RWPE1 (cell line): ENCODE measurements at places on chromosomes 7 and 10.

DNA sequence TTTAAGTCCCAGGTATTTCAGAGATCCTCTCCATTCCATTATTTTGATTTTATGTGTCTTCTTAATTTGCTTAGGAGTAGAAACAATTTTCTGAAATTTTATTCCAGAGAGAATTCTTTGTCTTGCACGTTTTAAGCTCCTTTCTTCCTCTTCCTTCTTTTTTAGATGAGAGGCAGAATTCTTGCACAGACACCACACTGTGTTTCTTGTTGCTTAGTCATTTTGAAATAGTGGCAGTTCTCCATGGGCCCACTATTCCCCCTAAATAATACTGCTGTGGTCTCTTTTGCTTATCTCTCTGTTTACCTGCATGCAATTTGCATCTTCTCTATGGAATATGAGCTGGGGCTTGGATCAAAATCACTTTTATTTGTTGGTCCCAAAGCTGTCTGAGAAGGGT is 54.3 kb upstream of the WAC start:
- no peak for DNase-seq

DNA sequence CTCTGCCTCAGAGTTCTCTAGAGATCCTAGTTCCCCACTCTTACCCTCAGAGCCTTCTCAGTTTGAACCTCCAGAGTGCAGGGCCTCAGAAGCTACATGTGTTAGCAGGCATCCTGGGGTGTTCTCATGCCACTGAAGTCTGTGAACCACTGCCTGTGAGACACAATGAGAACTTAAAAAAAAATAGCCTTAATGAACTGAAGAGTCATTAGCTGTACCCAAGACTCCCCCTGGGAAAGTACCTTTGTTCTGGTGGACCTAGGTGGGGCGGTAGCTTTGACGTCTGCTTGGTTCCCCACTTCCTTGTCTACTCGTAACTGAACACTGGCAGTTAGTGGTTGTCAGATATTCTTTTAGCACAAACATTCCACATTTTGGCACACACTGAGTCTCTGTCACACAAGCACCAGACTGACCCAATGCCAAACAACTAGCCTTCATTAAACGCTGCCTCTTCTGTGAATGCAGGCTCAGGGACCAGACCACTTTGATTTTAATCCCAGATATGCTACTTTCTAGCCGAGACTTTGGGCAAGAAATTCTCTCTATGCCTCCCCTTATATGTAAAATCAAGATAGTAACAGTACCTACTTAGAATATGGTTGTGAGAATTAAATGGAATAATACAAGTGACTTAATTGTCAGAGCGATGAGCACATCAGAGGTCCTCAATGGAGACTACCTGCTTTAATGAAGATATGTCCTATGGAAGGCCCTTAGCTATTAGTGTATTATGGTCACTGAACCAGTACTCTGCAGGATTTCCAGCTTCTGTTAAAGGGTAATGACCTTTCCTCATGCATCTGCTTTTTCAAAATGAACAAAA is 75.3 kb upstream of the CC2D2B start:
- no peak for DNase-seq

DNA sequence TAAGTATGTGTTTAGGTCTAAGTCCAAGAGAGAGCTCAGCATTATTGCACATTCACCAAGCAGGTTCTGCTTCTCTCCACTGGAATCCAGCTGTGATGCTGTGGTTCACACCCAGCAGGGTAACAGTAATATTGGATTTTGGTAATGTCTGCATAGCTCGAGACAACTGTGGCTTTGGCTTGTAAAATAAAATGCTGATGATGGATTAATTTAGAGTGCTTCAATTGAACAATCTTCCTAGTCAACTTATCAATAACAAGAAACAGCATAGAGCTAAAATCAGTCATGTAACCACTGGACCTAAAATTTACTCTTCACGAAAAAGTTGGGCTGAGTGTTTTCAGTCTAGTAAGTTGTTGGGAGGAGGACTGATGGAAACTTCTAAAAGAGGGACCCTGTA is 709.2 kb downstream of the TYW1 start:
- DNase-seq: no peak

GRCh38 chr7:18352339-18353255 is 143.0 kb upstream of the HDAC9 start:
- peak; percentile 72 for DNase-seq

GRCh38 chr10:132311338-132311939 is 3.7 kb upstream of the STK32C start:
- no peak for DNase-seq

- DNase-seq: no peak
These were observed 140.8 kb downstream of the IQUB start for GRCh38 chr7:123393623-123394022.

DNA sequence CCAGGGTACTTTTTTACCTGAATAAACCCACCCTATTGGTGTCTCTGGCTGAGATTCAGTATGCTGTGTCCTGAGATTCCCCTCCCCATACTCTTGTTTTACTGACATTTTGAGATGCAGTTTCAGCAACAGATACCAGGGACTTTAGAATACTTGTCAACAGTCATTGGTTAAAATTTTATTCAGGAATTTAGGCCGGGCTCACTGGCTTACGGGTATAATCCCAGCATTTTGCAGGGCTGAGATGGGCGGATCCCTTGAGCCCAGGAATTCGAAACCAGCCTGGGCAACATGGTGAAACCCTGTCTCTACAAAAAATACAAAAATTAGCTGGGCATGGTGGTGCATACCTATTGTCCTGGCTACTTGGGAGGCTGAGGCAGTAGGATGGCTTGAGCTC is 90.0 kb upstream of the GATAD1 start:
- no peak for DNase-seq

- DNase-seq: no peak
These were observed 53.0 kb downstream of the SPOCK2 start for GRCh38 chr10:72035252-72035887.

- DNase-seq: no peak
These were observed 147.0 kb upstream of the SLC13A1 start for GRCh38 chr7:123346766-123347165.

- peak; percentile 39 for DNase-seq
These were observed 8.5 kb upstream of the C10orf105 start for GRCh38 chr10:71727738-71728737.

DNA sequence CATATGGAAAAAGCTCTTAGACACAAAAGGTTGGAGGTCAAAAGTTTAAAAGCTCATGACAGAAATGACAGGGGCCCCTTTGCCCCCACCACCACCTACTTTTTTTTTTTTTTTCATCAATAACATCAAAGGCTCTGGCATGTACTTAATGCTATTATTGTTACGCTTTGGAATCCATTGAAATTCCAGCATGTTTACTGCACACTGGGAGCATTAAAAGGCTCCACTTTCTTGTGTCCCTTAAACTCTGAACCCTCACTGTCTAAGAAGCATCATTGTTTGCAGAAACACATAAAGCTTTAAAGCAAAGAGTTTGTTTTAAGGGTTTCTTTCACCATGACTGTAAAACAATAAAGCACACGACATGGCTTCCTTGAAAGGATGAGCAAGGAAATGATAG is 149.4 kb downstream of the GLI3 start:
- DNase-seq: no peak

- no peak for DNase-seq
These were observed 154.5 kb downstream of the PLXDC2 start for GRCh38 chr10:19970717-19971116.

- DNase-seq: no peak
These were observed 15.1 kb downstream of the WAPL start for GRCh38 chr10:86506499-86506898.

GRCh38 chr7:51970961-51971665 is 654.5 kb upstream of the COBL start:
- DNase-seq: no peak

DNA sequence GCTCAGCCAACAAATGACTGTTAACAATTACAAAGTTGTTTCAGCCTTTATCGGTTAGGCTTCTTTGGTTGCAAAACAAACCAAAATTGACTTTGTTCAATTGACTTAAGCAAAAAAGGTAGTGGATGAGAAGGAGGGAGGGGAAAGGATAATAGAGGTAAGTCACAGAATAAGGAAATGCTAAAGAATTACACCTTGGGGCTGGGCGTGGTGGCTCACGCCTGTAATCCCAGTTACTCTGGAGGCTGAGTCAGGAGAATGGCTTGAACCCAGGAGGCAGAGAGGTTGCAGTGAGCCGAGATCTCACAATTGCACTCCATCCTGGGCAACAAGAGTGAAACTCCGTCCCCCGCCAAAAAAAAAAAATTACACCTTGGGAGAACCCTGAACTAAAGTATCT is 41.4 kb downstream of the AHCYL2 start:
- DNase-seq: no peak

- no peak for DNase-seq
These were observed 45.8 kb upstream of the PLEKHA1 start for GRCh38 chr10:122328676-122329075.

GRCh38 chr7:16531707-16532106 is 5.1 kb downstream of the LRRC72 start:
- no peak for DNase-seq

DNA sequence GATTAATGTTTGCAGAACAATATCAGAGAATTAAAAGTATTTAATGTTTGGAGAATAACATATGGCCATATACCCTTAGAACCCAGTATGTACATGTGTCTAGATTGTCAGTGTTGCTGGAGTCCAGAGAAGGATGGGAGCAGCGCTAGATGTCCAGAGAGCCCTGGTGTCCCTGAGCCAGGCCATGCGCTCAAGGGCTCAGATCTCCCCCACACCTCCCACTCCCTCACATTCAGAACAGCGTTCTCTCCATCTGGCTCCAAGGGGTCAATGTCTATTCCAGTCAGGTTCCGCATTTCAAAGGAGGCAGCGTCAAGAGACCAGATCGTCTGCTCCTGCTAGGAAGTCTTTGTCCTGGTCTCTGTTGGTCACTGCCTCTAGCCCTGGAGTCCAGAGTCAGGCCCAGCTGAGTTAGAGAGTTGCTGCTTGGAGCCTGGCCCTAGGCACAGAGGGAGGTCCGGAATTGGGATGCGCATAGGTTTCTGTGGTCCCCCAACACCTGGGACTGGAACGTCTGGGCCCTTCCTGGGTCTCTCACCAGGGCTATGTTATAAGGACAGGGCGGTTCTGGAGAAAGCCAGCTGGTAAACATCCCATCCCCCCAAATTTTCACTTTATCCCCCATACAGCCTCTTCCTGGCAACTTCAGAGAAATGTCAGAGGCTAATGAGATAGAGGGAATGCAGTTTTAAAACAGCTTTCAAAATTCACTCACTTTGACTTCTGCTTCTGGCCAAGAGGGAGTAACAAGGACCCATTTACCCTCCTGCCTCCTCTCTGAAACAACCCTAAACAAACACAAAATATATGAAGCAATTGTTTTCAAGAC is 6.5 kb upstream of the WDR86 start:
- no peak for DNase-seq

DNA sequence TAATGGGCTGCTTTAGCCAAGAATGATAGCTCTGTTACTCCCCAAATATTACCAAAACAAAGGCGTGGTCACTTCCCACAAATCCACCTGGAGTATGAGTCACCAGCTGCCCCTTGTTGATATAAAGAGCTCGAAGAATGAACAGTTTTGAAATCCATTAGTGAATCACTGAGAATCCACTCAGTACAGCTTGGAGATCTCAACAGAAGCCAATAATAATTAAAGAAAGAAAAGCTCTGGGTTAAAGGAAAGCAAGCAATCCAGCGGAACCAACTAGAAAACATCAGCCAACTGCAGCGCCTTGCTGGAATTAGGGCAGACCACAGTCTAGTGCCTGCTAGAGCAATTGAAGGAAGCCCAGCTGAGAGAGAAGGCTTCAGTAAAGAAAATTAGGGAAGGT is 576.0 kb upstream of the C7orf33 start:
- no peak for DNase-seq

DNA sequence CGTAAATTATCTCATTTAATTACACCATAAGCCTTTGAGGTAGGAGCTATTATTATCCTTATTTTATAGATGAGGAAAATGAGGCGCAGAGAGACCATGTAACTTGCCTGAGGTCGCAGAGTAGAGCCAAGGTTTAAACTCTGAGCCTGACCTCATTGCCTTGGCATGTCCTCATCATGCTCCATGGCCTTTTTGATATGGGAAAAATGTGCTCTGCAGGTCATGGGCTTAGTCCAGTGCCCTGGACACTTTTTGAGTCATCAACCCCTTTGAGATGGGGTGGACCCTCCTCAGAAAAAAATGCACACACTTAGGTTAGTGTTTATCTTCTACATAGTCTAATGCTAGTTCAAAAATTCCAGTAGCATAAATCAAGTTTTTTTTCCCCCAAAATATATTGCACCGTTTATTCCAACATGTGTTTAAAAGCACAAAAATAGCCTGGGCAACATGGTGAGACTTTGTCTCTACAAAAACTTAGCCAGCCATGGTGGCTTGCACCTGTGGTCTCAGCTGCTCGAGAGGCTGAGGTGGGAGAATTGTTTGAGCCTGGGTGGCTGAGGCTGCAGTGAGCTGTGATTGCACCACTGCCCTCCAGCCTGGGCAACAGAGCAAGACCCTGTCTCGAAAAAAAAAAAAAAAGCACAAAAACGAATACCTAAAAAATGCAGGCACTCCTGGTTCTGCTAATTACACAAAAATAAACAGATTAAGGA is 28.6 kb upstream of the TMEM178B start:
- DNase-seq: no peak

GRCh38 chr7:45181991-45182855 is 24.6 kb downstream of the RAMP3 start:
- no peak for DNase-seq

- no peak for DNase-seq
These were observed 82.6 kb downstream of the ATE1 start for GRCh38 chr10:121845044-121845784.

DNA sequence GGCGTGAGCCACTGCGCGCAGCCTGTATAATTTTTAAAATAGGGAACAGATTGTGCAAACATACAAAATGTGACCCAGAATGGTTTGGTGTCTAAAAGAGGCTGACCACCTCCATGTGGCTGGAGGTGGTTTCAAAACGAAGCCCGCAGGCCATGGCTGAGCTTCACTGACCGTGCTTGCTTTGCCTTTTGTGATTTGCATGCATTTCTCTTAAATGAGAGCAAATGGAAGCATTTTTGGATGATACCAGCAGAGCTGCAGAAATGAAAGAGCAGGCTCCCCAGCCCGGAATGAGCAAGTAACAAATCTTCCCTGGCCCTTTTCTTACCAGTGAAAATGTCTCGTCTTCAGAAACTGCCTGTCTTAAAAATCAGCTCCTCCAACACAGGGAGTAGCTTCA is 239.9 kb downstream of the CAMK1D start:
- DNase-seq: no peak
